AG04449 (cell line): ENCODE measurements at places on chromosomes 7 and 10.

DNA sequence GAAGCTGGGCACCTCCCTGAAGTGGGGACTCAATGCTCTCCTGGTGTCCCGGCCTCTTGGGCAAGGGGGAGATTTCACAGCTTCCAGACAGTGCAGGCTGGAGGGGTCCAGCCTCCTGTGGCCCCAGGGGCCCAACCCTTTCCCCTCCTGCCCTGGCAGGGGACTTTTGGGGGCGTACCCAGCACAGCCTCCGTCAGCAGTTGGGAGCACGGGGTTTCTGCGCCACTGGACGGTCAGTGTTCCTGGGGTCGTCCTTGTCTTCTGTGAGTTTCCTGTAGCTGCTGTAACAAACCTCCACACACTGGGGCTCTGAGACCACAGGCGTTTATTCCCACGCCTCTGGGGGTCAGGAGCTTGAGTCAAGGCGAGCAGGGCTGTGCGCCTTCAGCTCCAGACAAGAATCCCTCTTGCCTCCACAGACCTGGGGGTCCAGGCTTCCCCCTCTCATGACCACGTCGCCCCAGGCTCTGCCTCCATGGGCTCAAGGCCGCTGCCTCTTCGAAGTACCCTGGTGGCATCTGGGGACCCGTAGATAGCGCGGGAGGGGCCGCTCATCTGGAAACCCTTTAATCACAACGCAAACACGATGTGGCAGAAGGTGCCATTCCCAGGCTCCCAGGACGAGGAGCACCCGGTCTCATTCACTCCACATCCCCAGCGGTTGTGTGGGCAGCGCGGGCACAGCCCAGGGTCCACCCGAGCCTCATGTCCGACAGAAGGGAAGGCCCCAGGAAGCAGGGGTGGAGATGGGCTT lies 14.0 kb downstream of the PWWP2B start:
- no peak for DNase-seq

DNA sequence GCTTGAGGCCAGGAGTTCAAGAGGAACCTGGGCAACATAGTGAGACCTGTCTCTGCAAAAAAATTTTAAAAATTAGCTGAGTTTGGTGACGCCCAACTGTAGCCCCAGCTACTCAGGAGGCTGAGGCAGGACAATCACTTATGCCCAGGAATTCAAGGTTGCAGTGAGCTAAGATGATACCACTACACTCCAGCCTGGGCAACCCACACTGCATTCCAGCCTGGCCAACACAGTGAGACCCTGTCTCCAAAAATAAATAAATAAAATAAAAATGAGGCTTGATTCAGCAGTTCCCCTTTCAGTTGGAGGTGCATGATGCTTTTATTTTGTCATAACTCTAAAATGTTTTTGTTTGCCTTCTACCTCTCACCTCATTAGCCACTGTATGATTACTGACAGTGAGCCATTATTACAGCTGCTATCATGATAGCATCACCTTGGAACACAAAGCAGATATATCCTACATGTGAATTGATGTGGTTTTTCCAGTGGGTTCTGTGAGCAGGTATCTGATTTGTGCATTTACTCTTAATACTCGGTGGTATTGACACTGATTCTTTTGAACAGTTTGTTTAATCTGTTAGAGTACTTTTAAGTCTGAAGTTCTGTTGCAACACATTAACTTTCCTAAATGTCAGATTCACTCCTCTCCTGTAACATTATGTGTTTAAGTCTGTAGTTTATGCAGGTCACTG lies 49.1 kb downstream of the ARID5B start:
- no peak for DNase-seq

DNA sequence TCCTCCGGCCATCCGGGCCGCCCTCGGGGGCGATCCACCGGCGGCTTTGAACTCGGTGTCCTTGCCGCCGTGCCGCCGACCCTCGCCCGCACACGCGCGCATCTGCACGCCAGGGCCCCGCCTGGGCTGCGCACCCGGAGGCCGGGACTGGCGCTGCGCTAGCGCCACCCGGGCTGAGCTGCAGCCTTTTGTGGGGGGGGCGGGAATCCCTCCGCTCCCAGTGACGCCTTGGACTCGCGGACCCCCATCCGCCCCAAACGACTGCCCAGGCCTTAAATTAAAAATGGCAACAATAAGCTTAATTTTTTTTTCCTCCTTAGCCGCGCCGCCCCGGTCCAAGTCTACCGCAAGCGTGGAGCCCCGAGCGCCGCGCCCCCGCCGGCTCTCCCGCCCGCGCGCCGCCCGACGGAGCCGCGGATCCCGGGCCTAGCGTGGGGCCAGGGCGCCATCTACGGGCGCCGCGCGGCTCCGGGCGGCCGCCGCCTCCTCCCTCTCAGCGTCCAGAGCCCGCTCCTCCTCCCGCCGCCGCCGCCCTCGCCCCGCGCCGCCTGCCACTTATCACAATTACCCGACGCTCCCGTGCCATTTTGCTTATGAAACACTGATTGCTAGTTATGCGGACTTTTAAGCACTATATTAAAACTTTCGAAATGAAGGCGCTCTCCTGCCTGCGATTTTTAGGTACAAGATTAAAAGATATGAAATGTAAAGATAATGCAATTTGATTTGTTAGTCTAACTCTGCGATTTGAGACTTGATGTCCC lies 7.5 kb upstream of the EBF3 start:
- no peak for DNase-seq

- no peak for DNase-seq
Measured at GRCh38 chr10:69446229-69446628, 5.0 kb upstream of the TSPAN15 start.

DNA sequence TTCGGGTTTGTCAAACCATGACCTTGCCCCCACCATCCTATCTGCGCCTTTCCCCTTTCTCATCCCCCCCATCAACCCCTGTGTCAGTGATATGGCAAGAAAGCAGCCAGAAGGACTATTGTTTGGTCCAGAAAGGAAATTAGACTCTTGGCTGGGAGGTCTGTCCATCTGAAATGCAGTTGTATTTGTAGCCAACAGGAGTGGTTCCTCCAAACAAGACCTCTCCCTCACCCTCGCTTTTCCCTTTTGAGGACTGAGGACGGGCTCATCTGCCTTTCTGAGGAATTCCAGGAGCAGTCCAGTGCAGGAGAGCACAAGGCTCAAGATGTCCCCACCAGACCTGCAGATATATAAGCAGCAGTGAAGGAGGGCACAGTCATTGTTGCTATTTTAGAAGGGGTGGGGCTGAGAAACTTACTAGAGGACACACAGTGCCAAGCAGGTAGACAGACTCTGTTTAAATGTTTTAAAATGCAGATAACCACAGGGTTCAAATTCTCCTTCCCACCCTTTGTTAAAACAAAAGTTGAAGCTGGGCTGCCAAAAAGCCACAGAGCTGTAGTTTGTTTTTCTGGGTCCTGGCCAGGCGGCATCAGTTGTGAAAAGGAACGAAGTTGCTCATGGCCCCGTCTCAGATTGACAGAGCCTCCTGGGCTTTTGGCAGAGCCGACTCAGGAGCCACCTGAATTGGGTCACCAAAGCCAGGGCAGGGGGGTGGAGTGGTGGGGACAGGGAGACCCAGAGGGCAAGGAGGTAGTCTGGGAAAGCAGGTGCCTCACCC lies 37.3 kb downstream of the CYP17A1 start:
- DNase-seq = no peak

DNA sequence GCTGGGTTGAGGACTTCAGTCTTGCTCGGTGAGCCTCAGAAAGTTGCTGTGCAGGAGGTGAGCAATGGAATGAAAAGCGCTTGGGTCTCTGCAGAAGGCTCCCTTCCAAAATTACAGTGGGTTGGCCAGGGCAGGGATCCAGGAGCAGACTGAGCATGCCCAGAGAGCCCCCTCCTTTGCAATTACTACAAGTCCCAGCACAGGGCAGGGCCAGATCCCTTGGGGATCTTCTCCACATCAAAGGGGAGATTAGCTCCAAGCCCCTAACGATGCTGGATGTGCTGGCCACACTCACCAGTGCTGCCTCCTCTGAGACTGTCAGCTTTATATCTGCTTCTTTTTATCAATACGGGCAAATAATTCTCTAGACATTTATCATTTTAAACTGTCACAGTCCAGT lies 337.5 kb downstream of the RPS24 start:
- no peak for DNase-seq

DNA sequence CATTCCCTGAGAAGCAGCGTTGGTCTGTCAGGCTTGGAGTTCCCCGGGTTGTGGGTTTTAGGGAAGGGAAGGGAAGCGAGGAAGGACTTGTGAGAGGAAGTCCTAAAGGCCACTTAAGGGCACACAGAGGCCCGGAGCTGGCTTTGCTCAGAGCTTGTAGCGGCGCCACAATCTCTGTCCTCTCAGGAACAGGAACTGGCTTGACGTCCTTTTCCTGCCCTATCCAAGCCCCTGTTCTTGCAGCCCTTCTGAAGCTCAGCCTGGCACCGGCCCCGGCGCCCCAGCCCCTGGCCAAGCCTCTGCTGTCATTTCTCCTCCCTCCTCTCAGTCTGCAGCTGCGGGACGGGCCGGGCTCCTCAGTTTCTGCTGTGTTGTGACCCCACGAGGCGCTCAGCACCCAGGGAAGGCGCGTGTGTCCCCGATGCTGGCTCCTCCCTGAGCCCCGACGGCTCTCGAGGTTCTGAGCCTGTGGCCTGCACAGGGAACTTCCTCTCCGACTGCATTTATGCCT lies at the start of gene GIMAP8:
Gene GIMAP8, plus strand, starts transcription at position 140 of the 511 bp plus-strand sequence. CDS start 16,069 bp downstream, outside the sequence.
- no peak for DNase-seq

GRCh38 chr7:50411332-50411731 lies 38.8 kb downstream of the FIGNL1 start:
- no peak for DNase-seq

- no peak for DNase-seq
Measured at GRCh38 chr7:39415091-39415787, 151.0 kb upstream of the YAE1 start.

- DNase-seq = no peak
Measured at GRCh38 chr10:120987359-120987758, 136.2 kb downstream of the WDR11 start.

DNA sequence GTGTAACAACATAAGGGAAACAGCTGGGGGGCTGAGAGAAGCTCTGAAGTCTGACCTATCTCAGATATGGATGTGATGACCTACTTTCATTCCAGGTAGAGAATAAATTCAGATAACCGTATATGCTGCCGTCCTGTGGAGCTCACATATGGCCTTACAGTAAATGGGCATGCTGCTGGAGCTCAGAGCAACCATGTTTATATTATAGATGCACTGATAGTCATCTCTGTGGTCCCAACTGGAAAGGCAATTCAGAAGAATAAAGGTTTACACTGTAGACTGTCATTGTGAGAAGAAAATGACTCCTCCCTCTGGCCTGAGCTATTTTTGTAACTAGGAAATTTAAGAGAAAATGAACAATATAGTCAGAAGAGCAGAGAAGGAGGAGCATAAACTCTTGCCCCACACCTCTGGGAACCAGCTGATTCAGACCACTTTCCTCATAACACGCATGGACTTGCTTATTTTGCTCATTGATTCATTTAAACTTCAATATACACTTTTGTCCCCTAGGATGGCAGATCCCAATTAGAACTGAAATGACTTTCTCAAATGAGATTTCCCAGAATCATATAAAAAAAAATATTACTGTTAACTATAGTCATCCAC lies 69.9 kb upstream of the NXPH1 start:
- no peak for DNase-seq

DNA sequence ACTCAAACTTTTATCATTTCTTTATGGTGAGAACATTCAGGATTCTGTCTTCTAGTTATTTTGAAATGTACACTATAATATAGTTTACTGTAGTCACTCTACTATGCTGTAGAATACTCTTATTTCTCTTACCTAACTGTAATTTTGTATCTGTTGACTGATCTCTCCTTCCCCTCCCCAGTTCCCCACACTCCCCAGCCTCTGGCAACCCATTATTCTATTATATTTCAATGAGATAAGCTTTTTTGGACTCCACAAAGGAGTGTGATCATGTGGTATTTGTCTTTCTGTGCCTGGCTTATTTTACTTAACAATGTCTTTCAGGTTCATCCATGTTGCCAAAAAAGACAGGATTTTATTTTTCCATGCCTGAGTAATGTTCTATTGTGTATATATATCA lies 71.4 kb upstream of the DYNC1I1 start:
- DNase-seq = no peak

- no peak for DNase-seq
Measured at GRCh38 chr10:18918532-18918931, 130.1 kb upstream of the MALRD1 start.

DNA sequence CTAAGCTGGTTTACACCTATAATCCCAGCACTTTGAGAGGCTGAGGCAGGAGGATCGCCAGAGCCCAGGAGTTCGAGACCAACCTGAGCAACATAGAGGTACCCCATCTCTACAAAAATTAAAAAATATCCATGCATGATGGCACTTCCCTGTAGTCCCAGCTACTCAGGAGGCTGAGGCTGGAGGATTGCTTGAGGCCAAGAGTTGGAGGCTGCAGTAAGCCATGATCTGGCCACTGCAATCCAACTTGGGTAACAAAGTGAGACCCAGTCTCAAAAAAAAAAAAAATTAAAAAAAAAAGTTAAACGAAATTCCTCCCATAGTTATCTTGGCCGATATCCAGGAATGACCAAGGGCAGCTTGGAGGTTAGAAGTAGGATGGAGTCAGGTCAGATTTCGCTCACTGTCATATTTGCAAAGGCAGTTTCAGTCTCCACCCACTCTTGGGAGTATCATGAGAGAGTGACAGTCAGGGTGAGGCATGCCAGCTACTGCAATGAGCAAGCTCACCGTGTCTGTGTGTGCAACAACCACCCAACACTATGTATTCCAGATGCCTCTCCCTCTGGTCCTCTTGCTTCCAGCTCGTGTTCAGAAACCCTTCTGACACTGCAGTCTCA lies 6.0 kb upstream of the ZDHHC4 start:
- DNase-seq = no peak

- no peak for DNase-seq
Measured at GRCh38 chr7:74039337-74039736, 11.4 kb downstream of the ELN start.

- DNase-seq = no peak
Measured at GRCh38 chr10:71082960-71083715, 129.2 kb upstream of the UNC5B start.

DNA sequence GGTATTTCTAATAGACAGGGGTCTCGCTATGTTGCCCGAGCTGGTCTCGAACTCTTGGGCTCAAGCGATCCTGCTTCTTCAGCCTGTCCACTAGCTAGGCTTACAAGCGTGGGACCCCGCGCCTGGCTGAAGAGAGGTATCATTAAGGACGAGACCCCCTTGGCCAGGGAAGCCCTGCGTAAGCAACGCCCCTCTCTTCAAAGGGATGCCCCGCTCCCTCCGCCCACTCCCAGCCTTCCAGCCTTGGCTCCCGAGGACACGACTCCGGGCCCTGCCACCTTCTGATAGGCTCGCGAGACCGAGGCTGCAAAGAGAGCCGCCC lies 220 bp upstream of the ZKSCAN5 start:
- DNase-seq = no peak

DNA sequence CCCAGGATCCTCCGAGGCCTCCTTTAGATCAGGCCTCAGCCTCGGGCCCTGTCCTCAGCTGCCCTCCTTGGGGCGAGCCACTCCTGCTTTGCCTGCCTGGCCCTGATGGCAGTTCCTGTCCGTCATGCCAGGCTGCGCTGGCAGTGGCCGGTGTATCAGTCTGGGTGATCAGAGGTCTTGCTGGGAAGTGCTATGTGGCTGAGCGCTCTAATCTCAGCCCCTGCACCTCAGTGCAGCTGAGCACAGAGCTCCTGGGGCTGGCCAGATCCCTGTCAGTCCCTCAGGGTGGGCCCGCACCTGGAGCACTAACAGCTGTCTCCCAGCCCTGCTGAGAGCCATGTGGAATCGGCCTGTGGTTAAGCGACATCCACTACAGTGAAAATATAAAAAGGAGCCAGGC lies 14.8 kb upstream of the CFAP46 start:
- no peak for DNase-seq

- no peak for DNase-seq
Measured at GRCh38 chr10:122500726-122501125, 39.4 kb downstream of the HTRA1 start.

GRCh38 chr10:101161494-101162299 lies 30.6 kb downstream of the TLX1 start:
- no peak for DNase-seq
